NCI-H1105 (cell line): ENCODE measurements at places on chromosomes 3 and 15.
A peak's percentile ranks its signal among the peaks of the same experiment; 100 is the strongest.

- no peak for DNase-seq
Observed at GRCh38 chr3:37566730-37567129, 294.9 kb upstream of the CTDSPL start.

DNA sequence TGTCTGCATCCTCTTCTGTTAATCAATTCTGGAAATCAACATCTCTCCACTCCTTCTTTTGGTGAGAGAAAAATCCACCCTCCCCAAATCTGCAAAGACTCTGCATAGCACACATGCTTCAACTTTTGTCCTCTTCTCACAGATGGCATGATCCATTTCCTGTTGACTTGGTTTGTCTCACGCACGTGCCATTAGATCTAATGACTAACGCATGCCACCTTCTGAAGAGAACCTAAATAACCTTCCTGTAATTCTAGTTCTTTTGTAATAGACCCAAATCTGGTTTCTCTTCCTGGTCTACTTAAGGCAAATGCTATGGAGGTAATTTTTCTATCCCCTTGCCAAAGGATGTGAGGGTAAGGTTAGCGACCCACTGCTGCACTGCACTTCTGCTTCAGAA lies 51.0 kb upstream of the ATOSA start:
- no peak for DNase-seq

GRCh38 chr3:184737641-184738505 lies 26.0 kb upstream of the MAGEF1 start:
- DNase-seq, result no peak

DNA sequence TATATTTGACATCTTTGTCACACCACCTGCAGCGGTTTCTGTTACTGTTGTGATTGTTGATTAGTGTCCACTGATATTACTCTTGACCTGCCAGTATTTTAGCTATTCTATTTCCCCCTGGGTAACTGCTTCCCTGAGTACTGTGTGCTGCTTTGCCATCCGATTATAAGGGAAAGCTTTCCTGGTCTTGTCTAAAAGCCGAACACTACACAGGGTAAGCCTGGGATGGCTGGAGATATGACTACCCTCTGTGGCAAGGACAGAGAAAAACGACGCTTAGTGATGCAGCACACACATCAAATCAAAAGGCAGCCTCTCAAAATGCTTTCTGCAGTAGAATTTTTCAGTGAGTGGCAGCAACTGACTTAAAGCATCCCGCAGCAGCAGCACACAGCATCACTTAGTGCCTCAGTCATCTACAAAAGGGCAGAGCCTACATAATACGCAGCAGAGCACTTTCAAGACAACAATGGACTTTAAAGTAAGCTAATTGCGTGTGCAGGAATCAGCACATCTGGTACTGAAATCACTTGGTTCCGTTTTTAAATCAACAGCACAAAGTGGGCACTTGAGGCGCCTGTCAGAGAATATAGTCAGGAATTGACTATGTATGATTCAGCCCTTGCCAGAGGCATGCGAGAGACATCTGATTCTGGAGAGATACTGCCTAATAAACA lies 656.3 kb upstream of the TGFBR2 start:
- no peak for DNase-seq

DNA sequence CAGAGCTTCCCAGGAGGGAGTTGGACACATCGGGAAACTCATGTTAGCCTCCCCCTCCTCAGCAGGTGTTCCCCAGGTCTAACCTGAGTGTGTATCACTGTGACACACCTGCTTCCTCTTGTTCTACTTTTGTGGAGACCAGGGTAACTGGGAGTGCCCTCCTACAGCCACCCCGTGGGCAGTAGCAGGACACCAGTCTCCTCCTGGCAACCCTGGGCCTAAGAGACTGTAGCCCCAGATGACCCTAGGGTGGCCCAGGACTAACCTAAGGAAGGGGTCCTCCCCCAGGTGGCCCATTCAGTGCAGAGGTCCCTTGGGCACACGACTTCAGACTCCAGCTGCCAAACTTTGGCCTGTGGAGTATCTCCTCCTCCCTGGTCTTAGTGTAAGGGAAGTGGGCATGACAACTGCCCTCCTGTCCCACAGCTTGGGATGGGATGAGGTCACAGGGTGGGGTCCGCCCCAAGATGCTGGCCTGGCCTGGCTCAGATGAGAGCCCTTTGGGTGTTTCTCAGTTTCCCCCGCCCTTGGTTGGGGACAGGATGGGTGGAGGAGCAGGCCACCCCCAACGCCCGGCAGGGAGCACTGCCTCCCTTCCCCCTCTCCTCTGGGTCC lies 4.8 kb downstream of the CSK start:
- no peak for DNase-seq

DNA sequence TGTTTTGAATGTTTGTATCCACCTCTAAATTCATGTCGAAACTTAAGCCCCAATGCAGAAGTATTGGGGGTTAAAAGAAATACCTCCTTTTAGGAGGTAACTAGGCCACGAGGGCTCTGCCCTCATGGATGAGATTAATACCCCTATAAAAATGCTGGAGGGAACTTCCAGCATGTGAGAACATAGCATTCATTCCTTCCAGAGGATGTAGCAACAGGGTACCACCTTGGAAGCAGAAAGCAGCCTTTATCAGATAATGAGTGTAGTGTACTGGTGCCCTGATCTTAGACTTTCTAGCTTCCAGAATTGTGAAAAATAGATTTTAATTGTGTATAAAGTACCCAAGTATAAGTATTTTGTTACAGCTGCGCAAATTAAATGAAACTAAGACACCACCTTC lies 353.4 kb upstream of the MANF start:
- no peak for DNase-seq

- no peak for DNase-seq
Observed at GRCh38 chr3:16512435-16513140, 911 bp downstream of the RFTN1 start.

- DNase-seq, result no peak
Observed at GRCh38 chr15:49441356-49441755, 18.3 kb downstream of the FGF7 start.

GRCh38 chr15:39890621-39891020 lies 29.4 kb downstream of the GPR176 start:
- no peak for DNase-seq

DNA sequence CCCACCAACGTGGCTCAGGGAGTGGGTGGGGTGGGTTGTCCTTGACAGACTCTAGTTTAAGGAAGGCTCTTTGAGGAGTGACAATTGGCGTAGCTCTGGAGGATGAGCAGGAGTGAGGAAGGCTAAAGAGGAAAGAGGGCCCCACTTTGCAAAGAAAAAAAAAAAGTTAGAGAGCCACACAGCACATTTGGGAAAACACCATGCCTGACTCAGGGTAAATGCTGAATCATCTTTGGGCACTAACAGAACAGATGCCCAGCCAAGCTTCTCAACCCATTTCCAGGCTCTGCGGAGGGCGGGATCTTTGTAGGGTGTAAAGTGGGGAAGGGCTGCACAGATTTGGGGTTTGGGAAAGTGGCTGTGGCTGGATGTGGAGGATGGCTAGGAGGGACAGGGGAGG lies 179.1 kb upstream of the RGMA start:
- no peak for DNase-seq

- DNase-seq, result no peak
Observed at GRCh38 chr15:92677999-92678398, 22.4 kb upstream of the FAM174B start.

GRCh38 chr3:60801307-60801706 lies 449.9 kb downstream of the FHIT start:
- no peak for DNase-seq

DNA sequence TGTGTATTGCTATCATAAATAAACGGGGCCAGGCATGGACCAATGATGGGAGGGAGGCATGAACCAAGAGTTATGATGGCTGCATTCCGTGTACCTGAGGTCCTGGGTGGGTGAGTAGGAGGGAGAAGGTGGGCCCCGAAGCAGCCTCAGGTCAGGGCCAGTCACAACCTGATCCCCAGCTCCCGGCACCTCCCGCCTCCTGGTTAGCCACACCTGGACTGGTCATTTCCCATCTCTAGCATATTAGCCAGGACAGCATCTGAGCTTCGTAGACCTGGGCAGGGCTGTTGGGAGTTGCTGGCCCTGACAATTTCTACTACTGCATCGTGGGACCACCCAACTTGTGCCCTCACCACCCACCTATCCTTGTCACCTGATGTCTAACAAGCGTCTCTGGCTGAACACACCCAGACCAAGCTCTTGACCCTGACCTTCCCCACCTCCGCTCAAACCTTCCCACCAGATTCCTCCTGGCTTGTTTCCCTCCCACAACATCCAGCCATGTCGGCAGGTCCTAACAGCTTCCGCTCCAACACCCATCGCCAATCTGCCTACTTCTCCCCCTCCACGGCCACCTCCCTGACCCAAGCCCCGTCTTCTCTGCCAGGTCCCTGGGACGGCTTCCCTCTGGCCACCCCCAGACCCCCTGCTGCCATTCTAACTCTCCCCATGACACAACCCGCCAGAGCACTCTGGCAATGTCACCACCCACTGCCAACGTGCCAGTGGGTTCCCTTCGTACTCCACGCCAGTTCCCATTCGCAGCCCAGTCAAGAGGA lies 133.8 kb upstream of the IQSEC1 start:
- no peak for DNase-seq

- DNase-seq, result peak; percentile 43
Observed at GRCh38 chr15:95479308-95479707, 851.2 kb upstream of the NR2F2 start.

DNA sequence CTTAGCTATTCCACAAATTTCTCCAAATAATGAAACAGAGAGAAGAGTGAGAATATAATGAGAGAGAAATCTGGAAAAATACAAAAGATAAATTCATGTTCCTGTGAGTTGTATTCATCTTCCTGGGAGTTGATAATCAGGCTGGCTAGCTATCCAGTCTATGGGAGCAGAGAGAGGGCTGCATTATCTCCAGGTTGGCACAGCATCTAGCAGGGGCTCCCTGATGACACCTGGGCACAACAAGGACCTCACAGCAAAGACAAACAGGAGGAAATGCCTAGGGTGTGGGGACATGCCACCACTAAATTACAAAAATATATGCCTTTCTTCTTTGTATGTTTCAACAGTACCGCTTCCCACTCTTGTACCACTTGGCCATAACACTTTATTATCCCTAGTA lies 1.9 kb downstream of the EHD4 start:
- no peak for DNase-seq

DNA sequence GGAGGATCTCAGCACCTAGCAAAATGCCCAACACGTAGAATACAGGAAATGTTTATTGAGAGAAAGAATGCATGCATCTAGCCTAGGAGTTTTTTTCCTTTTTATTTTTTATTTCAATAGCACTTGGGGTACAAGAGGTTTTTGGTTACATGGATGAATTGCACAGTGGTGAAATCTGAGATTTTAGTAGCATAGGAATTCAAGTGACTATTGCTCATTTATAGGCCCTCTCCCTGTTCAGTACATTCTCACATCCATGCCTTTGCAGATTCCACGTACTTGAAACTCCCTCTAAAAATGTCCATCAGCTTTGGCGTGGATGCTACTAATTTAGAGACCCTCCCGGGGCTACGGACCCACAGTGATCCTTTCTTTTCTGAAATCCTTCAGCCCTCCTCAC lies 61.7 kb upstream of the PIAS1 start:
- no peak for DNase-seq

- DNase-seq, result no peak
Observed at GRCh38 chr3:79506751-79507150, 261.0 kb downstream of the ROBO1 start.

DNA sequence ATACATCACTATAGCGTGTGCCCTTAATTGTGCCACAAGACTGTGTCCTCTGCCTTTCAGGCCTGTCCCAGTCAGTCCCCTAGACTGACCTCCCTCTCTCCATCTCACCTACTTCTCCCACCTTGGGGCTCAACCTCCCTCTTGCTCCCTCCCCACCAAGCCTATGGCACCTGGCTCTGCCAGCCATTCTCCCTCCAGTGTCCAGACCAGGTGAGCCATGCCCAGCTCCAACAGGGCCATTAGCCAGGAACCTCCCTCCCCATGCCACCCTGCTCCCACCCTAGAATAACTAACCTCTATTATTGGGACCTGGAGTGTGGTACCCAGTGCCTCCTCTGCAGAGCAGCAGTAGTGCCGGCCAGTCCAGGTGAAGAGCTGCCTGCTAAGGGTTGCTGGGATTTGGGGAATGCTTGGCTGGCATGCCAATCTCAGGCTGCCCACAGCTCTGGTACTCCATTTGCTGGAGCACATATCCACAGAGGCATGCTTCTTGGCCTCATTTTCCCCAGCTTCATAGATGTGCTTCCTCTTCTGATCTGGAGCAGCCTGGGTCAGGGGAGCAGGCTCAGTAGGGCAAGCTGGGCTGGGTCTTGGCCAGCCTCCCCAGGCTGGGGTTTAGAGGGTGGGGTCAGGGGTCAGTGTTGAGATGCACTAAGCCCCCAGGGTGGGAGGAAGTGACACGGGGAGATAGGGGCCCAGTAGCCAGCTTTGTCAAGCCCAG lies 38.8 kb downstream of the SAXO2 start:
- DNase-seq, result no peak
